Aorta (tissue), 5 donors: ENCODE measurements at places on chromosomes 7 and 10. TPM values are rescaled to one million over a fixed set of nuclear protein-coding genes. Genes with fewer than 3 reads are reported as not detected.

DNA sequence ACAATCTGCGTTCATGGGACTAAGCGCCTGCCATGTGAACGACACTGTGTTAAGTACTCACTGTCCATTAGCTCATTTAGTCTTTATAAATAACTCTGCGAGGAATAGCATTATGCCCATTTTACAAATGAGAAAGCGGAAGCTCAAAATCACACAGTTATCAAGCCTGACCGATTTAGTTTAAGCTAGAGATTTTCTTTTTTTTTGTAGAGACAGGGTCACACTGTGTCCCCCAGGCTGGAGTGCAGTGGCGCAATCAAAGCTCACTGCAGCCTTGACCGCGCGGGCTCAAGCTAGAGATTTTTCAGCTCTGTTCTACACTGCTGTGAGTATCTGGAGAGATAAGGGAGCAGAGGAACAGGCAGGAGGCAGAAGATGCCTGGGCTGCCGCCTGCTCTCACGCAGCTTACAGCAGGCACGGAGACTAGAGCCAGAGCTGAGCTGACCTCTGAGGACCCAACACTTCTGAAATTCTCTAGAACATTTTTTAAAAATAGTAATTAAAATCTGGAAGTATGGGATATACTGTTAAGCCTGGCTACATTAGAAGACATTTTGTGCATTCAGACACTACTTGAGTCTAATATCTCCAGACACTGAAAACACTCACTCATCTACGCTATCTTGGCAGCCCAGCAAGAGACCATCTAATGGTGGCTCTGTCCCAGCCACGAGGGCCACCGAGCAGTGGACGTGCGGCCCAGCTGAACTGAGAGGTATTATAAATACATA is 38.7 kb downstream of the GNA12 start:
- DNase-seq, result no peak

DNA sequence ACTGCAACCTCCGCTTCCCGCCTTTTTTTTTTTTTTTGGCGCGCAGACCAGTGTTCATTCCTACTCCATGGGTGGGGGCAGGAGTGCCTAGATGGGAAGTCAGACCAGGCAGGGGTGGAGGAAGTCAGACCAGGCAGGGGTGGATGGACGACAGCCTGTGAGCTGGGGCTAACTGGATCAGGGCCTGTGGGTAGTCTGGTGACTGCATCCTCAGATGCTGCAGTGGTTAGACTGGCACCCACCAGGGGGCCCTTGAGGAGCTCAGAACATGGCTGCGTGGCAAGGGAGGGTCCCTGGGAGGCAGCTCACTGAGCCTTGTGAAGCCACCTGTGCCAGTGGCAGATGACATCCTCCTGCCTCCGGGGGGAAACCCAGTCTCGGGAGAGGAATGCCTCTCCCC is 35.1 kb downstream of the RCC1L start:
- DNase-seq, result no peak

- no peak for DNase-seq
These were observed 34.7 kb downstream of the JAZF1 start for GRCh38 chr7:28145931-28146330.

GRCh38 chr10:60426425-60426824 is 36.8 kb upstream of the ANK3 start:
- DNase-seq, result no peak

- DNase-seq, result no peak
These were observed 33.4 kb upstream of the LRRC18 start for GRCh38 chr10:48973065-48973464.

The ELOVL3 gene
- not detected for polyA plus RNA-seq

The CXCL12 gene
- 108 TPM for polyA plus RNA-seq
